G401 (cell line): ENCODE measurements at places on chromosomes 7 and 10.

- no peak for DNase-seq
These were observed 111.8 kb downstream of the TBXAS1 start for GRCh38 chr7:139940866-139941265.

DNA sequence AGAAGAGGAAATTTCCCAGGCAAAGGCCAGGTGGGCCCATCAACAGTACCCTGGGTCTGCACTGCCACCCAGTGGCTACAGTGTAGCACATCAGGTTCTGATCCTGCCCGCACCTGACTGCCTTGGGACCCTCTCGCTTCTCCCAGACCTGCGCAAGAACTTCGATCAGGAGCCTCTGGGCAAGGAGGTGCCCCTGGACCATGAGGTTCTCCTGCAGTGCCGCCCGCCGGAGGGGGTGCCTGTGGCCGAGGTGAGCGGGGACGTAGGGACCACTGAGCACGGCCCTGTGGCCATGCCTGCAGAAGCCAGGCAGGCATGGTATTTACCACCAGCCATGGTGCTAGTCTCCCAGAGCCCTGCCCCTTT, 33.9 kb upstream of the SLC29A3 start:
- DNase-seq = peak; percentile 84

- DNase-seq = no peak
These were observed 10.3 kb upstream of the ZC3HAV1L start for GRCh38 chr7:139046143-139046542.

- no peak for DNase-seq
These were observed 40.0 kb downstream of the CNNM1 start for GRCh38 chr10:99369126-99369525.

GRCh38 chr10:3668276-3668965, 116.6 kb downstream of the KLF6 start:
- no peak for DNase-seq

GRCh38 chr7:44454348-44454747, 36.1 kb downstream of the NUDCD3 start:
- DNase-seq = no peak

GRCh38 chr10:52955337-52955736, 182.8 kb upstream of the MBL2 start:
- DNase-seq = no peak

- DNase-seq = no peak
These were observed 32.4 kb downstream of the CXCL12 start for GRCh38 chr10:44352316-44353127.

GRCh38 chr7:107372298-107372697, 97.6 kb upstream of the GPR22 start:
- no peak for DNase-seq

DNA sequence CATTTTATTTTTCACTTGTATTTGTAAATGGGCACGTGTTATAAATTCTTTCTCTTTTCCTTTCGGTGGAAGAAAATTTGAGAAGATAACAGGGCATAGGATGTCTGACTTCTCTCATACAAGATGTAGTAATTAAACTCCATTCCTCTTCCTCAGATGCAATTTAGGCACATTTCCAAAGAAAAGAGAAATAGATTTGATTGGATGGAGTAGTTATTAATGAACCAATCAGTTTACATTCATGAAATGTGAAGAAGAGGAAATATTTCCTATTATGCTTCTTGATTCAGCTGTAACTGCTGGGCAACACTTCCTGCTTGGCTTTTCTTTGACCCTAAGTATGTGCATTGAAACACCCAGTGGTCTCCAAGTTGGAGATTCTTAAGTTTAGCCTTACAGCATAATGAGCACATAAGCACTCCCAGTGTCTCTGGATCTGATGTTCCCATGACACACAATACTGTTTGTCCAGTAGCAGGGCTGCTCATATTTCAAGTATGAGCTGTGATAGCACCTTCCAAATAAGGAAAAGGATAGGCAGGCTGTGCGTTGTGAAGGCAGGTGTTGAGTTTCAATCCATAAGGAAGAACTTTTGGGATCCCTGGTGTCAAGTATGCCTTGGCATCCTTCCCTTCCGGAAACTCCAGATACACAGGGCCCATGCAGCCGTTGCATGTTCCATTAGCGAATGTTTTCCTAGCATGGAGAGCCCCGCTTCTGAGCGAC, 33.4 kb upstream of the COBL start:
- no peak for DNase-seq

DNA sequence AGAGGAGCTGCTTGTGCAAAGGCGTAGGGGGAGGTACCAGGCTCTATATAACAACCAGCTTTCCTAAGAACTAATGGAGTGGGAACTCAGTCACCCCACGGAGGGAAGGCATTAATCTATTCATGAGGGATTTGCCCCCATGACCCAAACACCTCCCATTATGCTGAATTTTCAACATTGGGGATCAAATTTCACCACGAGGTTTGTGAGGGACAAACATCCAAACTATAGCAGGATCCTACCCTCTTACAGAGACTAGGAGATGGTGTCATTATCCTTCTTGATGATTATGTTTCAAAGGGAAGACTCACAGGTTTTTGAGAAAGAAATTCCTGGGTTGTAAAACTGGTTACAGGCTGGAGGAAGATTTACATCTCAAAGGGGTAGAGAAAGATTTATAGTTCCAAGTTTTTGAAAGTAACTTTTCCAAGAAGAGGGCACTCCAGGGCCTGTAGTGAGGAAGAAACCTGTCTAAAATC, 295.0 kb upstream of the DKK1 start:
- DNase-seq = no peak

DNA sequence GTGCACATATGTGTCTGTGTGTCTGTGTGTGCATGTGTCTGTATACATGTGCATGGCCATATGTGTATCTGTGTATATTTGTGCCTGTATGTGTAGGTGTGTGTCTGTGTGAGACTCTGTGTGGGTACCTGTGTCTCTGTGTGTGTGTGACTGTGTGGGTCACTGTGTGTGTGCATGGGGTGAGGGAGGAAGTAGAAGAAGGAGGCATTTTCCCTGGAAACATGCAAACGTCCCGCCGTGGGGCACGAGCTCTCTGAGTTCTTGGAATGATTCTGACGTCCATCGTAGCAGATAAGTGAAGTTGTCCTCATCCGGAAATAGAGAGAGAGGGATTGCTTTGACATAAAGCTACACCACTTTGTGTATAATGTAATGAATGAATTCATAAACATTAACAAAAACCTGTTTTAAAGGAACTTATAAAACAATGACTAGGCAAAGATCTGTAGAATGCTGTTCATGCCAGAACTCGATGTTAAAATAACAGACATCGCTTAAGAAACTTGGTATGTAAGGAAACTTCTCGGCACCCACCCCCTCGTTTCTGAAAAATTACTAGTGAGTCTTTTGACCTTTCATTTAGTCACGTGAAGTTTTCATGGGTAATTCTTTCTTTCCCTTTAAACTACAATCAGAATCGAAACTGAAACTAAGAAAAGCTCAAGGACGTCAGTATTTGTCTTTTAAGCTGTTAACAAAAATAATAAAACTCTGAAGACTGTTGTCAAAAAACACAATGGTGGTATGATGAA, 43.6 kb upstream of the KLF6 start:
- DNase-seq = no peak

DNA sequence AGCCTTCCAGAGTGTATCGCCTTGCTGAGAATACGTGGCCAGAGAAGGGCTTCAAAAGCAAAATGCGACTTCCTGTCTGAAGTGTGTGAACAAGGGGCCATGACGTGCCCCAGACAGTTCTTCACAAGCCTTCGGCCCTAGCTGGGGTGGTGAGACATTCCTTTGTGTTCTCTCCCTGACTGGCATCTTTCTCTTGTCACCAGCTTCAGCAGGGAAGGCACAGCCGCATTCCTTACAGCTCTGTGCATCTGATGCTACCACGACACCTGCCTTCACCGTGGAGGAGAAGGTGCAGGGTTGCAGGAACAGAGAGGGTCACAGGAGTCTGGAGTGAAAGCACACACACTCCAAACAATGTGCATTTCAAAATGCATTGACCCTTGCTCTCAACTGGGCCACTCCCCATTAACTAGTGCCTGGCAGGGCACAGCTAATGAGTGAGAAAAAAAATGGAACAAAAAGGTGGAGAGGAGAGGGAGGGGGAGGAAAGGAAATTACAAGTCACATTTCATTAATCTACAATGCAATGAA, 93.4 kb downstream of the GPR26 start:
- no peak for DNase-seq

GRCh38 chr10:1535301-1535965, 201.9 kb downstream of the ADARB2 start:
- no peak for DNase-seq

DNA sequence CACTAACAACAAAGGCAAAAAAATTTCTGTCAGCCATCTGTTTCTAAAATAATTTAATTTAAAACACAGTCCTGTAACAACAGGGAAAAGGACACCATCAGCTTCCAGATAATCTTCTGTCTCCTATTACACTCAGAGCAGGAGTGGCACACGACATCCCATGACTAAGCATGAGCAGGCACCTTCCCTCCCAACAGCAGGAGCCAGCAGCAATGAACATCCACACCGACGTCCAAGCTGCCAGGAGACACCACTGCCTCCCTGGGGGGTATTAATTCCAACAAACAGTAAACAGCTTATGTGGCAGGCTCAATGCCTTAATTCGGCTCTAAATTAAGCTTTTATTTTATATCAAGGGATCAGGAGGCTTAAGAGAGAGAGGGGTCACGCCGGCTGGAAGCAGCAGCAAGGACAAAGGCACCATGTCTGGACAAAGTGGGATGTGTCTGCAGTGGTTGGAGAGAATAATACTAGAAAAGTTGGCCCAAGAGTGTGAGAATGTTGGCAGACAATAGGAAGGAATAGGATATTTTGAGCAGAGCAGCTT, 45.7 kb downstream of the KIAA1549 start:
- DNase-seq = no peak

DNA sequence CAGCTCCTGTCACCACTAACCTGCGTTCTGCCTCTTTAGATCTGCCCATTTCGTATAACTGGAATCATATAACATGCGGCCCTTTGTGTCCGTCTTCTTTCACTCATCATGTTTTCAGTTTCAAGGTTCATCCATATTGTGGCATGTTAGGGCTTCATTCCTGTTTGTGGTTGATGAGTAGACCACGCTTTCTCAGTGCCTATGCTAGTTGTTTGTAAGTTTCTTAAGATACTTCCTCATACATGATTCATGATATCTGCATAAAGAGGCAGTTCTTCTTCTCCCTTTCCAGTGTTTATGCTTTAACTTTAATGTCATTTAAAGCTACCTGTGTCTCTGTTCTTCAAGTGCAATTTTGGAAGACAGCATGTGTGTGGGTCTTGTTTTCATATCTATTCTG, 79.5 kb upstream of the FAM20C start:
- DNase-seq = no peak

- no peak for DNase-seq
These were observed 119.8 kb upstream of the LYZL2 start for GRCh38 chr10:30749385-30749784.

GRCh38 chr10:100551196-100551595, 15.5 kb downstream of the HIF1AN start:
- DNase-seq = no peak

DNA sequence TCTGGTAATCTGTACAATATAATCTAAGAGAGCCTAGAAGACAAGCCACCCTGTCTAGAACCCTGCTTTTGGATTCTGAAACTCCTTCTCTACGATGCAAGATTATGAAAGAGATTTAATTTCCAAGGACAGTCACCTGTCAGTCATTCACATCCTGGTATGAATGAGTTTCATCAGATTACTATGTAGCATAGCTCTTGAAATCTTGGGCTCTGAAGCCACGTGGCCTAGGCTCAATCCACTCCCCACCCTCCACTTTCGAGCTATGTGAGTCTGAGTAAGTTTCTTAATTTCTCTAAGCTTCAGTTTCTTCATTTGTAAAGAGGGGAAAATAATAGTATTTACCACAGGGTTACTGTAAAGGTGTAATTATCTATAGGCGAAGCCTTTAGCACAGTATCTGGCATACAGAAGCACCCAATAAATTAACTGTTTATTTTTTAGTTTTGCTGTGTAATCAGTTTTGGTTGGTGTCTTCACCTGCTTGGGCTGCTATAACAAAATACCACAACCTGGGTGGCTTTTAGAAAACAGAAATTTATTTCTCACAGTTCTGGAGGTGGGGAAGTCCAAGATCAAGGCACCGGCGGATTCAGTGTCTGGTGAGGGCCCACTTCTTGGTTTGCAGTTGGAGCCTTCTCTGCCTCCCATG, 71.3 kb downstream of the MYOF start:
- DNase-seq = no peak

- DNase-seq = no peak
These were observed 160.5 kb downstream of the TNS3 start for GRCh38 chr7:47421456-47421855.

DNA sequence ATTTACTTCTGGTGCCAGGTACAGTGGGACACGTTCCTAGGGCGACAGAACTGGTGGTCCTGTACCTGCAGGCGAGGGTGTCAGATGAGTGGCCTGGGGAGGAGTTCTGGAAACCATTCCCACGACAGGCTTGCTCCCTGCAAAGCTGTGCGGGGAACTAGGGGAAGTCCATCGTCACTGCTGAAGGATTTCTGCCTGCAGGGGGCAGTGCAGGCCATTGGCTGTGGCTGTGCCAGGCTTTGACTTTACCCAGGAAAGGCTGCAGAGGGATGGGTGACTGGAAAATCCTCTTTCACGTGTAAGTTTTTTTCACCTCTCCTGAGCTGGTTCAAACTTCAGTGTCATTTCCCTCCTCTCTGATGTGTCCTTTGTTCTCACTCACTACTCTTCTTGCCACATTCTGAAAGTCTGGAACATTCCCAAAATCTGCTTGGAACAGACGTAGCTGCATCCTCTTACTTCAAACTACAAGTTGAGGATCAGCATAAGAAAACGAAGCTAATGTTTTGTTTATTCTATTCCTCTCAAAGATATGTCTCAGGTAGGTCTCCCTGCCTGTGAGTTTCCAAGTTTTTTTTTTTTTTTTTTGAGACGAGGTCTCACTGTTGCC, 126.5 kb downstream of the SH2D4B start:
- DNase-seq = peak; percentile 38

- DNase-seq = no peak
These were observed 30.7 kb upstream of the HYCC1 start for GRCh38 chr7:23044581-23044980.

GRCh38 chr7:44136731-44137130, 4.4 kb downstream of the MYL7 start:
- no peak for DNase-seq

DNA sequence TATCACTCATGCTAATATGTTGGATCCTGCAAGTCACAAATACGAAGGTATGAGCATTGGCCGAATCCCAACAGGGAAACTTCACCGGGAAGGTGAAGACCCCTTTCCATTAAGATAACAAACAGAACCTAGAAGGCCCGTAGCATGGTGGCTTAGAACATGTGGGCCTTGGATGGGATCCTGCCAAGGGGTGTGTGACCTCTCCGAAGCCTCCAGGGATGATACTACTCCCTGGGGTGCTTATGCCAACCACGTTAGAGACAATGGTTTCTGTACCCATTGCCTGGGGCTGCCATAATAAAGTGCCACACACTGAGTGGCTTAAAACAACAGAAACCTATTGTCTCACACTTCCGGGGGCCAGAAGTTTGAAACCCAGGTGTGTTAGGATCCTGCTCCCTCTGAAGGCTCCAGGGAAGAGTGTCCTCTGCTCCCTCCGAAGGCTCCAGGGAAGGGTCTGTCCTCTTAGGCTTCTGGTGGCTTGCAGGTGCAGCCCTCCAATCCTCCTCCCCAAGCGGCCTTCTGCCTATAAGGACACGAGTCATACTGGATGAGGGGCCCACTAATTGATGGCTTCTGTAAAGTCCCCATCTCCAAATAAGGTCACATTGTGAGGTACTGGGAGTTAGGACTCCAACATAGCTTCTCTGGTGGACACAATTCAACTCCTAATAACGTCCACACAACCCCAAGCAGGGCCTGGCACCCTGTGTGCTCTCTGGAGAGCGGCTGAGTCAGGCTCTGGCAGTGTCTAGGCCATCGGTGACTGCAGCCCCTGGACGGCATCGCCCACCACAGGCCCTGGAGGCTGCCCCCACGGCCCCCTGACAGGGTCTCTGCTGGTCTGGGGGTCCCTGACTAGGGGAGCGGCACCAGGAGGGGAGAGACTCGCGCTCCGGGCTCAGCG, 992 bp upstream of the MGMT start:
- DNase-seq = no peak
